ENCODE measurements at places on chromosomes 16 and 17. TPM values are rescaled to one million over a fixed set of nuclear protein-coding genes. Genes with fewer than 3 reads are reported as not detected.

DNA sequence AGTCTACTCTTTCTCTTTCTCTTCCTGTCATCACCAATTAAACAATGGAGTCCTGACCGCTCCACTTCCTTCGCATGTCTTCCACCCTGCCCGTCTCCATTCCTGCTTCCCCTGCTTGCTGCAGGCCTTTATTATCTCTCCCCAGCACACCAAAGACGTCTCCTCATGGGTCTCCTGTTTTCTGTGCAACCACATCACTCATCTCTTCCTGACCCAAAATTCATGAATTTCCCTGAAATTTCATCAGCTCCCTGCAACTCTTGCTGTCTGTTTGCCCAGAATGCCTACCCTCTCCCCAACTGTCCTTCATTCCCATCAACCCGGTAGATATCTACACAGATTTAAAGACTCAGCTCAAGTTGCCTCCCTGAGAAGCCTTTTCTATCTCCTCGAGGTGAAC, 76.7 kb upstream of the ALOX12 start:
- DNase-seq: no peak

- no peak for DNase-seq
These were observed 5.0 kb upstream of the CETP start for GRCh38 chr16:56956756-56957155.

DNA sequence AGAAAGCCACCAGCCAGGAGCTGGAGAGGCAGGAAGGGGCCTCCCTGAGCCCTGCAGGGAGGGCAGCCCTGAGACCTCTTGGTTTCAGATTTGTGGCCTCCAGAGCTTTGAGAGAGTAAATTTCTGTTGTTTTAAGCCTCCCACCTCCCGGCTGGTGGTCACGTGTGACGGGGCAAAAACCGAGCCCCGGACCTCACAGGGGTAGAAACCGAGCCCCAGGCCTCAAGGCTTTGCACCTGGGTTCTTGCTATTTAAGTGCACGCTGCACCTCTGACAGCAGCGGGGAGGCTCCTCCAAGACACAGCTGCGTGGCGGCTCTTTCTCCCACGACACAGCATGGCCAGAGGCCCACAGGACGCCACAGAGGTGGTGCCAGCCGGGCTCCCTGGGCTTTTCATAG, 17.4 kb upstream of the ZC3H18 start:
- DNase-seq: no peak

- no peak for DNase-seq
These were observed 500 bp downstream of the MAF start for GRCh38 chr16:79599837-79600637.

DNA sequence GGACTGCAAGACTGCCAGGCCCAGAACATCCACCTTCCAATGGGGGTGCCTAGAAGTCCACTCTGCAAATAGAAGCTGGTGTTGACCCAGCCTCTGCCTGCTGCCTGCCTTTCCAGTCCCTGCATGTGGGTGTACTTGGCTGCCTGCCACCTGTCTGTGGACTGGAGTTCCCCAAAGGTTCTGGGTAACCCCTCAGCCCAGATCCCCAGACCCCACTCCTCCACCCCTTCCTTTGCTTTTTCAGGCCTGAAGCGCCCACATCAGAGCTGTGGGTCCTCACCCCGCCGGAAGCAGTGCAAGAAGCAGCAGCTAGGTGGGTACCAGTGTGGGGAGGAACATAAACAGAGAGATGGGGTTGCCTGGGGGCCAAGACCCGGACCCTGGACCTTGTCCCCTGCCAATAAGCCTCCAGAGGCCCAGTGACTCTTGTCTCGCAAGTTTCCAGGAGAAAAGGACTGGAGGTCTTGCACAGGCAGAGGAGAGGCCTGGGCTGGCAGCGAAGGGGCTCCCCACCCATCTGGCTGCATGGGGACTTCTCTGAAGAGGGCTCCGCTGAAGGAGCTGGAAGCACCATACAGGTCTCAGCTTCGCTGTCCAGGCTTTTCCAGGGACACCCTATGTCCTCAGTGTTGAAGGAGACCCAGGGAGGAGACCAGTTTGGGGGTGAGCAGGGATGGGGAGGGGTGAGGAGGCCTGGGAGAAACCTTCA, 34.3 kb downstream of the NLRC5 start:
- no peak for DNase-seq

- DNase-seq: no peak
These were observed 26.0 kb downstream of the PKD1L3 start for GRCh38 chr16:71974068-71974818.

DNA sequence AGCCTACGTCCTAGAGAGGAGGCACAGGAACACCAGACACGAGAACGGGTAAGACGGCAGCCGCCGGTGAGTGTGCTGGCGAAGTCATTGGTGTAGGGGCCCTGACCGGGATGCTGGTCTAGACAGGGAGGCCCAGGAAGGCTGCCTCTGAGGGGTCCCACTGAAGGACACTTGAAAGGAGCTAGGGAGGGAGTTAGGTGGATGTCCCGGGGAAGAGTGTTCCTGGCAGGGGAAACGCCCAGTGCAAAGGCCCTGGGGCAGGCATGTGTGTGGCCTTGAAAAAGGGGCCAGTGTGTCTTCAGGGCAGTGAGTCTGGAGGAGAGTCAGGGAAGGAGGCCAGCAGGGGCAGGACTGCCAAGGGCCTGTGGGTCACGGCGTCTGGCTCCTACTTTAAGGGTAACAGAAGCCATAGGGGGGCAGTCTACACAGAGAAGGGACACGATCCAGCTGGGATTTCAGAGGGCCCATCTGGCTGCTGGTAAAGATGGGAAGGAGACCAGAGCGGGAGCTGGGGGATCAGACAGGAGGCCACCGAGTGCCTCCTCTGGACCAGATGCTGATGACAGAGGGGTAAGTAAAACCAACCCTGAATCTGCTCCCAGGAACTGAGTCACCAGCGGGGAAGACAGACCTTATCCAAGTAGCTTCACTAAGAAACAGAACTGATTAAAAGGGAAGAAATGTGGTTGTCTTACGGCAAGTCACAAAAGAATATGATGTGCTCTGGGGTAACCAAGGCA, 115.9 kb downstream of the LITAF start:
- no peak for DNase-seq

- DNase-seq: peak; percentile 53
These were observed 88.4 kb upstream of the CIBAR2 start for GRCh38 chr16:85200471-85201278.

GRCh38 chr17:39045948-39046679, 78.9 kb upstream of the FBXO47 start:
- DNase-seq: no peak

DNA sequence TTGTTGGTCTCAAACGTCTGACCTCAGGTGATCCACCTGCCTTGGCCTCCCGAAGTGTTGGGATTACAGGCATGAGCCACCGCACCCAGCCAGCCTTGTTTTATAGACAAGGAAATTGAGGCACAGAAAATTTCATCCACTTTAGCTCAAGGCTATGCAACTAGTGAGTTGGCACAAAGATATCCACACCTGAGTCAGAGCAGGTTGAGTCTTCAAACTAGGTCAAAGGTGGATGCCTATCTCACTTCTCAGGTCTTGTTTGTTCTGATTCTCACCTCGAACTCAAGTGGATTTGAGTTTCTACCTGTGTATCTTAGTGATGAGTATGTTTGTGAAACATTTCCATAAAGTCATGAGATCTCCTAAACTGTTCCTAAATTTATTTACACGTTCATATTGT, 35.6 kb upstream of the GAS7 start:
- no peak for DNase-seq

DNA sequence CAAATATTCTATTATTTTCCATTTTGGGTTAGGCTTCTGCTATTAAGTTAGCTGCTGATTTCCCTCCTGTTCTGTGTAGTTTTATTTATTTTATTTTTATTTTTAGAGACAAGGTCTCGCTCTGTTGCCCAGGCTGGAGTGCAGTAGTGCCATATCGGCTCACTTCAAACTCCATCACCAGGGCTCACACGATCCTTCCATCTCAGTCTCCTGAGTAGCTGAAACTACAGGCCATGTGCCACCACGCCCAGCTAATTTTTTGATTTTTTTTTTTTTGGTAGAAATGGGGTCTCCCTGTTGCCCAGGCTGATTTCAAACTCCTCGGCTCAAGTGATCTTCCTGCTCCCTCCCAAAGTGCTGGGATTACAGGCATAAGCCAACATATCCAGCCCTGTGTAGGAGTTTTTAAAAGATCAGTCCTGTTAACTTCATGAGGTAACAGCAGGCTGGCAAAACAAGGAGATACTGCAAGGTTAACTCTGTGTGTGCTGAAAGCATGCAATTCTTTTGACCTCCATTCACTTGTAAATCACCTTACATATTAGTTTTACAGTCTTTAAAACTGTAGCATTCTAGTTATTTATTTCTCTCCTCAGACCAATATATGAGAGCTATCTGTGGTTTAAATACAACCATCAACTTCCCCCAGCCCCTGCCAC, 63.2 kb downstream of the SSH2 start:
- DNase-seq: no peak

- no peak for DNase-seq
These were observed 36.8 kb downstream of the SRCIN1 start for GRCh38 chr17:38568845-38569510.

GRCh38 chr17:29710520-29710884, 87.8 kb upstream of the CORO6 start:
- no peak for DNase-seq

GRCh38 chr16:68076560-68076959, 8.6 kb upstream of the NFATC3 start:
- DNase-seq: no peak

DNA sequence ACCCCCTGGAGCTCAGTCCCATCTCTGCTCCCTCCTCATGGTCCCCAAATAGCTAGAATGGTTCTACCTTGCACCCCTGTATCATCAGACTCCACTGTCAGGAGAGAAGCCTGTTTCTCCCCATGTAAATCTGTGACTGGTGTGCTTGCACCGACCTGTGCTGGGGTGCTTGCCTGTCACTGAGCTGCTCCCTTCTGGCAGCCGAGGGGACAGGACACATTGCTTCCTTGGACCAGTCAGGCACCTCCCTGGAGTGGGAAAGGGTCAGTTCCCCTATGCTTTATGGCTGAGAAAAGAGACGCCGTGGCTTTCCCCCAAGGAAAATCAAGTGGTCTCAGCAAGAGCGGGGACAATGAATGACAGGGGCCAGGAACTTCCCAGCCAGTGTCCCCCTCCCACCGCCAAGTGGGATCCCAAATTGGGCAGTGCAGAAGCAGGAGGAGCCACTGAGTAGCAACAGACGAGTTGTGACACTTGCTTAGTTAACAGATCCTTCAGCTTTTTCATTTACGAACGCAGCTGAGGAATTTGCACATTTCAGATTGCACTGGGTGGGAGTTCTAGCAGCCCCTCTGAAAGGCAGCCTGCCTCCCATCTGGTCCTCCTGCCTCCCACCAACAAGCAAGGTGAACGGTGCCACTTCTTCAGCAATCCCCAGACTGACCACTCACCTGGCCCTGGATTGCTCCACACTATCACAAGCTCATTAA, 156.4 kb downstream of the KATNIP start:
- no peak for DNase-seq

GRCh38 chr16:68236826-68237242, 907 bp upstream of the ESRP2 start:
- DNase-seq: no peak

GRCh38 chr16:12815361-12815760, 11.7 kb upstream of the CPPED1 start:
- DNase-seq: no peak

DNA sequence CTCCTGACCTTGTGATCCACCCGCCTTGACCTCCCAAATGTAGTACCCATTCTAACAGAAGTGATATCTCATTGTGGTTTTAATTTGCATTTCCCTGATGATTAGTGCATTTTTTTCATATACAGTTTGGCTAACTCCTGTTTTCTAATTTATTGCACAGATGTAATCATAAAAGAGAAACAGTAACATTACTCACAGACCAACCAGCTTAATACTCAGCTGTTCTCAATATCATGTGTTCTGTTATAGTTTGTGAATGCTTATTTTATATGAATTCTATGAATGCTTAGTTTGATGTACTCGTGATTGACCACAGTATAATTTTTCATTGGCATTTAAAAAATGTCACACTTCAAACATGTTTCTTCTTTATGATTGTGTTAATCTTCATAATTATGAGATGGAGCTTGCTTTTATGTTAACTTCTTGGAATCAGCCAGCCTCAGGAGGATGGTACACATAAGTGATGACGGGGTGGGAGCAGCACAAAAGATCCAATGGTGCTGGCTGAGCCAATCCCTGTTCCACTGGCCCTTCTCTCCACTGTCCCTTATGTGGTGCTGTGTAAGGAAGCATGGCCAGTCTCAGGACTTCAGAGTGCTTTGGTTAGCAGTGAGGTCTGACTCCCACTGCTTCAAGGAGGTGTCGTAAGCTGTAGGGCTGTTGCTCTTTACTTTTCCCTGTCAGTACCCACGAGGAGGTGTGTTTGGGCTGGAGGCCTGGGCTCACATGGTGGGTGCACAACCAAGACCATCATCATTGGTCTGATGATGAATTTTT, 191.0 kb downstream of the SPECC1 start:
- DNase-seq: no peak

DNA sequence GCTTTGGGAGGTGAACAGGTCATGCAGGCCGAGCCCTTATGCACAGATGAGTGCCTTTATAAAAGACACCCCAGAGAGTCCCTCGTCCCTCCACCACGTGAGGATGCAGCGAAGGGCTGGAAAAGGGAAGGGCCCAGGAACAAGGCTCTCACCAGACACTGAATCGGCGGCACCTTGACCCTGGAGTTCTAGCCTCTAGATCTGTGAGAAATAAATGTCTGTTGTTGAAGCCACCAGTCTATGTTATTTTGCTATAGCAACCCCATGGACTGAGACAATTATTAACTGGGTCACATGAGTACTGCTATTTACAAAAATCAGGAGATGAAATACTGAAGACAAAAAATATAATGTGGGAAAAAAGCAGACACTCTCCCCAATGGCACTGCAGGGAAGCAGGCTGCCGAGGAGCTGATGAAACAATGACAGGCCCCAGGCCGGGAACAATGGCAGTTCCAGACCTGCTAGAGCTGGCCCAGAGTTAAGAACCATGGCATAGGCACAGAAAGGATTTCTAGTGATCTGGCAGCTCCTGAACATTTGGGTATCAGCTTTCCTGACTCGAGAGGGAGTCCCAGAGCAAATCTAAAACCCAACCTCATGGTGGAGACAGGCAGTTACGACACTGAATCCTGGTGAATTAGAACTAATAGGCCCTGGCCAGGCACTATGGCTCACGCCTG, 17.8 kb upstream of the GGA2 start:
- no peak for DNase-seq

GRCh38 chr17:40949418-40949817, 12.0 kb upstream of the KRT23 start:
- no peak for DNase-seq

- DNase-seq: no peak
These were observed 8.9 kb upstream of the RBFOX3 start for GRCh38 chr17:79619636-79620206.

DNASE1L2 gene
- 3.8 TPM for total RNA-seq

MAP2K3 gene
- total RNA-seq: 12.1 TPM

RFWD3 gene
- 79.9 TPM for total RNA-seq

SMIM5 gene
- total RNA-seq: 0.07 TPM

SNAI3 gene
- total RNA-seq: not detected

KRTAP1-1 gene
- not detected for total RNA-seq

TTYH2 gene
- 1.3 TPM for total RNA-seq

RND2 gene
- not detected for total RNA-seq

GDPD3 gene
- 1.8 TPM for total RNA-seq

ABI3 gene
- total RNA-seq: 0.41 TPM

CDH13 gene
- 158 TPM for total RNA-seq

KRTAP9-4 gene
- not detected for total RNA-seq

HBM gene
- not detected for total RNA-seq

GRAPL gene
- not detected for total RNA-seq

TOX3 gene
- not detected for total RNA-seq

TSPOAP1 gene
- not detected for total RNA-seq

NEUROD2 gene
- total RNA-seq: not detected
